ENCODE measurements at places on chromosomes 13 and 19.
A peak's percentile ranks its signal among the peaks of the same experiment; 100 is the strongest.

DNA sequence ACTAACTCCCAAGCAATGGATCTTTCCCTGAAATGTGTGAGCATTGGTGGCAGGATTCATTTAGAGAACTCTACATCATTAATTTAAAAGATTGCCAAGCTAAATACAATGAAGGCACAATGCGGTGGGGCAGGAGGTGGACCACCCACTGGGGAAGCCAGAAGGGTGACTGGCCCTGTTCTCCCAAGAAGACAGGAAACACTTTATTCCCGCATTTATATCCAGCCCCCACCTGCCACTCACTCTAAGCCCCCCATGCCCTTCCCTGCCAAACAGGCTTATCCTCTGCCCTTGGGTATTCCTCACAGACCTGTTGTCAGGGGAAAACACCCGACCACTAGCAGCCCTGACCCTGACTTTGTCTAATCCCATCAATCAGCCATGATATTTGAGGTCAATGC is 189.1 kb upstream of the UBL3 start:
- no peak for DNase-seq

DNA sequence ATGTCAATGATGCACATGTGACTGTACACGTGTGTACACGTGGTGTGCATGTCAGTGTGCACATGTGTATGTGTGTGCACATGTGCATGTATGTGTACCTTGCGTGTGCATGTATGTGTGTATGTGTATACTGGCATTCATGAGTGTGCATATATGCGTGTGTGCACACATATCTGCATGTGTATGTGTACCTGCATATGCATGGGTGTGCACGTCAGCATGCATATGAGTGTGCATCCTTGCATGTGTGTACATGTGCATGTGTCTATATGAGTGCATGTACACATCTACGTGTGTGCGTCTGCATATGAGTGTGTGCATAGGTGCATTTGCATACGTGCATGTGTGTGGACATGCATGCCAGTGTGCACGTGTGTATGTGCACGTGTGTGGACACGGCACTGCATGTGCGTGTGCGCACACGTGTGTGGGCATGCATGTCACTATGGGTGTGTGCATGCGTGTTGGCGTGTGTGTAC is 48.5 kb downstream of the GADD45B start:
- no peak for DNase-seq

GRCh38 chr19:2149980-2150793 is 1.2 kb downstream of the AP3D1 start:
- DNase-seq, result no peak

DNA sequence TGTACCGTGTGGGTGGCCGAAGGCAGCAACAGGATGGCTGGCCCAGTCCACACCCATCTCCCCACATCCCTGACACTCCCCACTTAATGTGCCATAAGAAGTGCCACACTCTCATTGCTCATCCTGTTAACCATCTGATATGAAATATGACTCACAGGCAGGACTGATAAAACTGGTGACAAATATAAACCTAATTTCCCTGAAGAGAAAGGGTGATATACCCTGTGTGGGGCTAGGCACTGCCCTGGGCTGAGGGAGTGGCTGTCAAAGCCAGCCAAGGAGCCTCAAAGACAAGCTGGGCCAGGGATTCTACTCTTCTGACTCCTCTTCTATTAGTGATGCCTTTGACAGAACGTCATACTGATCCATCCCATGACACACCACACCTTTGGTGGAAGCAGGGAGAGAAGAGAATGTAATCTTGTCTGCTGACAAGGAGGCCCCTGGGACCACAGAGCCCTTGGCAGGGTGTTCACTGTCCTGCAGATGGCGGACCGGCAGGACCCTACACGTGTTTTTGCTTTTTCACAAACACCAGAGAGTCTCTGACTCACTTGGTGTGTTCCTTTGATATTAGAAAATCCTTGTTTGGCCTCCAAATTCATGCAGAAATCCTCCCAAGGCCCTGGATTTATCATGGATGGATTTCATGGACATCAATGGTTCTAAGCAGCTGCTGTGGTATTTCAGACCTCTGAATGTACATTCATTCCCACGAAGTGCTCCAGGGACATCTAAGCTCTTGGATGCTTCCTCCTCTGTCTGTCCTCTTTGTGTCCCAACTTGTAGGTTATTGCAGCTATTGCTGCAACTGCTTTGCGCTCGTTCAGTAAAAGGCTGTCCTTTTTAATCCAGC is 98.0 kb upstream of the WASF3 start:
- DNase-seq, result no peak

DNA sequence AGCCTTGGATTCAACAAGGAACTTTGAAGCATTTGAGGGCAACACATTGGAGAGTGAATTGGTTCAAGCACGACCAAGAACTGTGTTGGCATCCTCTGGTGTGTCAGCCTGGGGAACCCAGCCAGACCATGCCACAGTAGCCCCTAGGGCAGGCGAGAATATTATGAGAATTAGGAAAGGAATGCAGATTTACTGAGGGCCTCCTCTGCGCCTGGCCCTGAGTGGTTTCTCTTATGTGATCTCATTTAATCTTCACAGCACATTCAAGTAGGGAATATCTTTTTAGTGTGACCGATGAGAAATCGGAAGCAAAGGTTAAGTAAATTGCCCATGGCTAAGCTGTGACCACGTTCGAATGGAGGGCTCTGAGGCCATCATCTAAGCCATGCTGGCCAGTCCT is 15.3 kb upstream of the ERICH6B start:
- DNase-seq, result no peak

DNA sequence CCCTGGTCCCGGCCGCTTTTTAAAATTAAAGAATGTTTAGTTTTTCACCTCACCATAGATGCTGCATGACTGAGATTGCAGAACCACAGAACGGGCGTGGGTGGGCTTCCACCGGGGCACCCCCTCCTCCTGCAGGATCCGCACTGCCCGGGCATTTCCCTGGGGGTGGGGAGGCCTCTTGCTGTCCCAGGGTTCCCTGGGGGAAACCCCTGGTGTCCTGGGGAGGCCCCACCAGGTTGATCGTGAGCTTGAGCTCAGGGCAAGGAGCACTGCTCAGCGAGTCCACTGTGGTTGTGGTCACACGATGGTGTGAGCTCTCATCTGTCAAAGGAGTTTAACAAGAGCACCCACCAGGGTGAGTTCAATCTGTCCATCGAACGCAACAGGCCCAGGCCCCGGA is 11.4 kb upstream of the TCF3 start:
- no peak for DNase-seq

GRCh38 chr19:38405276-38405675 is 2.4 kb downstream of the FAM98C start:
- DNase-seq, result no peak

- DNase-seq, result peak; percentile 67
Observed at GRCh38 chr13:93227280-93227877, 772 bp downstream of the GPC6 start.

DNA sequence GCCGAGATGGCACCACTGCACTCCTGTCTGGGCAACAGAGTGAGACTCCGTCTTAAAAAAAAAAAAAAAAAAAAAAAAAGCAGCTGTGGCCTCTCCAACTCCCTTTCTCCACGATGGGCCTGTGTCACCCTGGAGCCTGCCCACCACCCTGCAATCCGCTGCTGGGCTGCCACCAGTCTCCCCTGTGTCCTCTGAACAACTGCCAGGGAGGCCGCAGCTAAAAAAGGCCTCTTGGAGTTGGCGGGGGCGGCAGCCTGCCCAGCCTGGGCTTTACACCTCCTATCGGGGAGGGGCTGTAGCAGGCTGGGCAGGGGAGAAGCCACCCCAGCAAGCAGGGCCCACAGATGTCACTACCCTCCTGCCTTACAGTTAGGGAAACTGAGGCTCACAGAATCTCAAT is 3.5 kb downstream of the CDC37 start:
- DNase-seq, result no peak

DNA sequence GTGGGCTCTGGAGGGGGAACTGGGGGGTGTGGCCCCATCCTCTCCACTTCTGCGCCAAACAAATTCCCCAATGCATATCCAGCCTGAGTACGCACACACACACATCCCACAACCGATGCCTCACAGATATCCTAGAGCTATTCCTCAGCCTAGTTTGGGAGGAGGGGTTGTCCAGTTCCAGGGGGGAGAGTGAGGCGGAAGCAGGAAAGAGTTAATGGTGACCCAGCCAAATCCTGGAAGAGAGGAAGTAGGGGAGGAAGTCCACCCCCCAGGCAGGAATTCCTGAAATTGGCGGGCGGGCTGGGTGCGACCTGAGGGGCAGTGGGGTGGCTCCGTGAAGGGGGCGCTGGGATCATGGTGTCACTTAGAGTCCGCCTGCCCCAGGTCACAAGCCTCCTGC is 897 bp downstream of the GPR4 start:
- DNase-seq, result no peak

GRCh38 chr13:26508885-26509284 is 48.6 kb upstream of the WASF3 start:
- peak; percentile 98 for DNase-seq

DNA sequence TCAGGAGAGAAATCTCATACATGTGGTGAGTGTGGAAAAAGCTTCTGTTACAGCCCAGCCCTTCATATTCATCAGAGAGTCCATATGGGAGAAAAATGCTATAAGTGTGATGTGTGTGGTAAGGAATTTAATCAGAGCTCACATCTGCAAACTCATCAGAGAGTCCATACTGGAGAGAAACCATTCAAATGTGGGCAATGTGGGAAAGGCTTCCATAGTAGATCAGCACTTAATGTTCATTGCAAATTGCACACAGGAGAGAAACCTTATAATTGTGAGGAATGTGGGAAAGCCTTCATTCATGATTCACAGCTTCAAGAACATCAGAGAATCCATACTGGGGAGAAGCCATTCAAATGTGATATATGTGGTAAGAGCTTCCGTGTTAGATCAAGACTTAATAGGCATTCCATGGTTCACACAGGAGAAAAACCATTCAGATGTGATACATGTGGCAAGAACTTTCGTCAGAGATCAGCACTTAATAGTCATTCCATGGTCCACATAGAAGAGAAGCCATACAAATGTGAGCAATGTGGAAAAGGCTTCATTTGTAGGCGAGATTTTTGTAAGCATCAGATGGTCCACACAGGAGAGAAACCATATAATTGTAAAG is 15.2 kb downstream of the ZNF221 start:
- peak; percentile 31 for DNase-seq

- DNase-seq, result no peak
Observed at GRCh38 chr13:46676378-46676725, 120.6 kb downstream of the ESD start.

DNA sequence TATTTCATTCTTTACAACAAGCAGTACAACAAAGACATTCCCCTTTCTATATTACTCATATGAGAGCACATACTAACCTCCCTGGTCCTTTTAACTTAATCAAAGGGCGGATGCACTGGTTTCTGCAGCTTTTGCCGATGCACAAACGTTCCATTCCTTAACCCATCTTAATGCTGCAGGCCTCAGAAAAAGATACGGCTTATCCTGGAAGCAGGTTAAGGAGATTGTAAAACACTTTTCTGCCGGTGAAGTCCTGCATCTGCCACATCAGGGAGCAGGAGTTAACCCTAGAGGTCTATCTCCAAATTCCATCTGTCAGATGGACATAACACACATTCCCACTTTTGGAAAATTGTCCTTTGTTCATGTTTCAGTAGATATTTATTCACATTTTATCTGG is 11.5 kb upstream of the ZNF814 start:
- no peak for DNase-seq

DNA sequence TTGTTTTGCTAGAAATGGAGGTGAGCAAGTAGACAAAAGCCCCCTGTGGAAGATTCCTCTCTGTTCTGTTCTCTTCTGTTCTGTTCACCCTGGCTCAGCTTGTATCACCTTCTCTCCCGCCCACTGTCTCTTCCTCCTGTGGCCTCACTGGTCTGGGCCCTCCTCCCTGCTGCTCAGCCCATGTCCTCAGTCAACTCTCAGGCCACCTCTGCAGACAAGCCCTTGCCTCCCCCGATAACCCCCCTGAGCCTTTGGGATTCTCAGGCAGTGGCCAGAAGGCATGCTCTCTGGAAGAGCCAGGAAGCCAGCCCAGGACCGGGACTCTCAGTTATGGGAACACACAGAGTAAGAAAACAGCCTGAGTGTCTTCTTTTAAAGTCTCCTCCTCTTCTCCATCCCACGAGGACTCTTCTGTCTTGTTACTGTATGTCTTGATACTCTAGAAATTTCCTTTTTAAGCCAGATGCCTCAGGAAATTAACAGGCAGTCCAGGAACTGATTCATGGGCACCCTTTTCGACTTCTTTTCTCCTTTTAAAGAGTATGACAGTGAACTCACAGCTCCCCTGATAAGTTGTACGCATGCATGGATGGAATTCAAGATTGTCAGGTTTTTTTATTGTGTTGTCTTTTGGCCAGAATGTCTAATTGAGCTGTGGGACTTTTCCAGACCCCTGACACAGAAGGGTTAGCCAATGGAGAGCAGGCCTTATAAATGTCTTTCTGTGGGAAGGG is 33.7 kb downstream of the SHISA2 start:
- no peak for DNase-seq
